Ascending aorta (tissue), 2 donors: ENCODE measurements at places on chromosomes 16 and 17.

DNA sequence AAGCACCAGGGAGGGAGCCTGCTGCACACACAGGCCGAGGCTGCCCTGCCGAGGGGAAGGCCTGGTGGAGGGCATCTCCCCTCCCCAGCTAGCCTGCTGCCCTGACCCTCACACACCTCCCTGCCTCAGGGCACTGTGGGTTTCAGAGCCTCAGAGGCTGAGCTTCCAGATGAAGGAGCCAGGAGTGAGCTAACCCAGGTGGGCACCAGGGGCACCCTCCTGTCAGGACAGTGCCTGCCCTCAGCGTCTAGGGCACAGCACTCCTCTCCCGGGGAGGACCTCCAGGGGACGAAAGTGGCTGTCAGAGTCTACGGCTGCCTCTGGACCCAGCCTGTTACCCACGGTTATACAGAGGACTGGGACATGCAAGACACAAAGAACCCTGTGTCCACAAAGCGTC, 22.8 kb upstream of the DLX4 start:
- no peaks in the 10 kb centered on the region for H3K27me3 ChIP-seq
- no peaks in the 10 kb centered on the region for H3K4me1 ChIP-seq
- no peak overlapping the region for H3K27ac ChIP-seq
- DNase-seq, result no peak
- no peak overlapping the region for H3K4me3 ChIP-seq

GRCh38 chr16:52312716-52313115, 234.2 kb downstream of the TOX3 start:
- no peak overlapping the region for H3K4me3 ChIP-seq
- H3K36me3 ChIP-seq, result no peaks in the 10 kb centered on the region
- DNase-seq, result no peak
- no peak overlapping the region for H3K27ac ChIP-seq
- H3K4me1 ChIP-seq, result no peaks in the 10 kb centered on the region

DNA sequence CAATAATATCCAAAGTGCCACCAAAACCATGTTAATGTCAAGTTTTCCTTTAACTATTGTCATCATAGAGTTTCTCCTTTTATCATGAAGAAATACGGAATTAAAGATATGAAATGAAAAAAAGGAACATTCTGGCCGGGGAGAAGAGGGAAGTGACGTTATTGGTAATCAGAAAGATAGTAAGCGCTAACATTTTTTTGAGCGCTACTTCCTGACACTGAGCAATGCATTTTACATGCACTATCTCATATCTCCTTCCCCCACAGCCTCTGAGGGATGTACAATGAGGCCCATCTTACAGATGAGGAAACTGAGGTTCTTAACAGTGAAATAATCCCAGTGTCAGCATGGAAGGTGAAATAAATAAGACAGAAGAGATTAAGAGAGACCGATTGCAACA, 410.9 kb downstream of the SOX9 start:
- no peak overlapping the region for H3K4me3 ChIP-seq
- H3K36me3 ChIP-seq, result no peaks in the 10 kb centered on the region
- H3K27me3 ChIP-seq, result no peaks in the 10 kb centered on the region
- no peaks in the 10 kb centered on the region for H3K4me1 ChIP-seq

DNA sequence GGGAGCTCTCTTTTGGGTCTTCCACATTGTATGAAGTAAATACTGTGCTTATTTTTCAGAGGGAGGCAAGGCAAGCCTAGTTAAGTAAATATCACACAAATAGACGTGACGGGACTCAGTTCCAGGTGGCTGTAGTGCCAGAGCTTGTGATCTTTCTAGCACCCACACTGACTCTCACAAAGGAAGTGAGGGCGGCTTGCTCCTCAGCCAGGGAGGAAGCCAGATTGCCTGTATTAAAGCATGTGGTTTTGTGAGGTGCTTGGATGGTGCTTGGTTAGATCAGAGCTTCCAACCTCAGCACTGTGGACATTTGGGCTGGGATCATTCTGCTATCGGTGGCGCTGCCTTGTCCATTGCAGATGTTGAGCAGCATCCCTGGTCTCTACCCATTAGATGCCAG, 80.1 kb downstream of the VAT1L start:
- no peak for DNase-seq
- peak overlapping the region; percentile 44 for H3K27ac ChIP-seq
- no peak overlapping the region for H3K4me3 ChIP-seq
- H3K4me1 ChIP-seq, result peaks cover 13% of the 10 kb centered on the region

- H3K4me1 ChIP-seq, result no peaks in the 10 kb centered on the region
- no peak overlapping the region for H3K27ac ChIP-seq
- no peak overlapping the region for H3K4me3 ChIP-seq
- DNase-seq, result no peak
These were observed 8.7 kb upstream of the UBE2G1 start for GRCh38 chr17:4375039-4375748.

- DNase-seq, result peak; percentile 72
- no peaks in the 10 kb centered on the region for H3K36me3 ChIP-seq
- no peaks in the 10 kb centered on the region for H3K27me3 ChIP-seq
These were observed 858 bp downstream of the MMD start for GRCh38 chr17:55420776-55421178.

- H3K4me1 ChIP-seq, result no peaks in the 10 kb centered on the region
- H3K4me3 ChIP-seq, result no peak overlapping the region
- no peaks in the 10 kb centered on the region for H3K27me3 ChIP-seq
- H3K27ac ChIP-seq, result no peak overlapping the region
- H3K36me3 ChIP-seq, result no peaks in the 10 kb centered on the region
These were observed 1.2 kb downstream of the SNX20 start for GRCh38 chr16:50679676-50680555.

DNA sequence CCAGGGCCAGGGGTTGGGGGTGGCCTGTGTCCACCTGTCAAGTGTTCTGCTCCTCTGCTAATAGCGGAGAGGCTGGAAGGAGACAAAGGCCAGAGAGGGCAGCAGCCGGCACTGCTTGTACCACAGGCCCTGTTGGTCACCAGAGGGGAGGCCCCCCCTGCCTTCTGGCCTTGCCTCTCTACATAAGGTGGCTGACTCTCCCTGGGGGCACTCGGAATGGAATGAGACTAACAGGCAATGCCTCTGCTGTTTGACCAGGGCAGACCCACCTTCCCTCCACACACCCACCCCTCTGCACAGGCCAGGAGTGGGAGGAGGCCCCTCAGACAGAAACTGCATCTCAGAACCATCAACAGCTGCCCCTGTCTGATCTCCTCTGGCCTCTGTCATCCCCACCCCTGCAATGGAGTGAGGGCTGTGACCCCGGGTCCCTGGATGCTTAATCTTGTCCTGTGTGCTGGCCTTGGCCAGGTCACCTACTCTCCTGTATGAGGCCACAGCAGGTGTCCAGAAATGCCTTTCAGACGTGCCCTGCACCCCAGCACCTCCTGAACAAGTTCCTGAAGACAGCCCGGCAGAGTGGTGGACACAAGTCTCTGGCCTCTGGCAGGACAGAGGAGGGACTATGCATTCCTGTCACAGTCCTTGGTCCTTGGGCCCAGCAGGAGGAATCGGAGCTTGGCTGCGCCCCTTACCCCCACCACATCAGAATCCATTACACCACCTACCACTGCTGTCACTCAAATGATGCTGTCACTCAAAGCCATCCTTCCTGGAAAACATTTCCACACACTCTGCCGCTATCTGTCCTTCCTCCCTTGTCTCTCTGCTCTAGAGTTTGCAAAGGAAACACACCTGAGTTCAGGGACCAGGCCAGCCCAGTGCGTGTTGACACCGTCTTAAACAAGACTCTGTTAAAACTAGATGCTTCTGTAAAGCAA, 107.5 kb upstream of the ZNF750 start:
- no peak overlapping the region for H3K27ac ChIP-seq
- H3K36me3 ChIP-seq, result peaks cover 23% of the 10 kb centered on the region
- no peaks in the 10 kb centered on the region for H3K4me1 ChIP-seq
- DNase-seq, result no peak

DNA sequence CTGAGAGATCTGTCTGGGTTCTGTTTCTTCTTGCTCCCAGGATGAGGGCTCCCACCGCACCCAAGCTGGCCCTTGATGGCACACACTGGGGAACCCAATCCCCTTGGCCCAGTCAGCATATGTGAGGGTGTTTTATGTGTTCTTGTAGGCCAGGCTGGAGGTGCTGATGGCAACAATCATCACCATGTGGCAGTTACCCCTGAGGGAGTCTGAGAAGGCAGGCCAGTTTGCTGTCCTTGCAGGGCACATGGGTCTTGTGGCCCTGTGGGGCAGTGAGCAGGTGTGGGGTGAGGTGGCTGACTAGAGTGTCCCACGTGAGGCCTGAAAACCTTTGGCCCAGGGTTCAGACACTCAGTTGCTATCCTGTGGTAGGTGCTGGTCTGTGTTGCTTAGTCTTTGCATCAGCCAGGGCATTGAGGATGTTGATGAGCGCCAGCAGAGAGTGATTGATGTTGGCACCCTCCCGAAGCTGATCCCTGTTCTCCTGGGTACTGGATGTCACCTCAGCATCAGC, 2183.0 kb downstream of the TP53TG3F start:
- DNase-seq, result no peak
- no peaks in the 10 kb centered on the region for H3K27me3 ChIP-seq
- no peaks in the 10 kb centered on the region for H3K36me3 ChIP-seq
- no peaks in the 10 kb centered on the region for H3K4me1 ChIP-seq

GRCh38 chr16:9331503-9331902, 240.1 kb downstream of the HAPSTR1 start:
- H3K36me3 ChIP-seq, result no peaks in the 10 kb centered on the region
- H3K27ac ChIP-seq, result no peak overlapping the region
- H3K27me3 ChIP-seq, result no peaks in the 10 kb centered on the region
- DNase-seq, result no peak
- H3K4me3 ChIP-seq, result no peak overlapping the region
- H3K4me1 ChIP-seq, result peaks cover 18% of the 10 kb centered on the region

- H3K27me3 ChIP-seq, result peaks cover 18% of the 10 kb centered on the region
- no peak overlapping the region for H3K4me3 ChIP-seq
- H3K36me3 ChIP-seq, result no peaks in the 10 kb centered on the region
- no peak for DNase-seq
- peaks cover 10% of the 10 kb centered on the region for H3K4me1 ChIP-seq
These were observed 4.5 kb upstream of the HS3ST3B1 start for GRCh38 chr17:14296166-14296910.

DNA sequence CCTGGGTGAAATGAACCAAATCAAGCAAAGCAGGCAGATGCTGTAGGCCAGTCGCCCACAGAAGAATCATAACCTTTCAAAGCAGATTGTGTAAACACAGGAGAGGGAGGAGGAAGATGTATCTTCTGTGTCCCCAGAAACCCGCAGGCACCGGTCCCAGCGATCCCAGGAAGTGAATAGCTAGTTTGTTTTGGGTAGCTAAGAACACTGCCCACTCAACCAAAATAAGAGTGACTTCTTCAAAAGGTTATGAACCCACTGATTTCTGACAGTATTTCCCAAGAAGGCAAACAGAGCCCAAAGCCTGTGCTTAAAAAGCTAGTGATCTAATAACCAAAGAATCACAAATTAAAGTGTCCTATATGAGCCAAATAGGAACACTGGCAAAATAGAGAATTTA, 67.8 kb downstream of the GRIN2A start:
- H3K4me3 ChIP-seq, result no peak overlapping the region
- no peaks in the 10 kb centered on the region for H3K36me3 ChIP-seq
- peak overlapping the region; percentile 53 for H3K27ac ChIP-seq
- peaks cover 18% of the 10 kb centered on the region for H3K4me1 ChIP-seq

GRCh38 chr17:83176623-83177583, 97.5 kb downstream of the METRNL start:
- no peaks in the 10 kb centered on the region for H3K36me3 ChIP-seq
- no peak for DNase-seq
- H3K27ac ChIP-seq, result no peak overlapping the region
- no peaks in the 10 kb centered on the region for H3K27me3 ChIP-seq

- no peaks in the 10 kb centered on the region for H3K27me3 ChIP-seq
- H3K4me1 ChIP-seq, result no peaks in the 10 kb centered on the region
- DNase-seq, result no peak
- no peaks in the 10 kb centered on the region for H3K36me3 ChIP-seq
- H3K27ac ChIP-seq, result no peak overlapping the region
- no peak overlapping the region for H3K4me3 ChIP-seq
These were observed 16.3 kb upstream of the DPEP1 start for GRCh38 chr16:89596957-89597649.

DNA sequence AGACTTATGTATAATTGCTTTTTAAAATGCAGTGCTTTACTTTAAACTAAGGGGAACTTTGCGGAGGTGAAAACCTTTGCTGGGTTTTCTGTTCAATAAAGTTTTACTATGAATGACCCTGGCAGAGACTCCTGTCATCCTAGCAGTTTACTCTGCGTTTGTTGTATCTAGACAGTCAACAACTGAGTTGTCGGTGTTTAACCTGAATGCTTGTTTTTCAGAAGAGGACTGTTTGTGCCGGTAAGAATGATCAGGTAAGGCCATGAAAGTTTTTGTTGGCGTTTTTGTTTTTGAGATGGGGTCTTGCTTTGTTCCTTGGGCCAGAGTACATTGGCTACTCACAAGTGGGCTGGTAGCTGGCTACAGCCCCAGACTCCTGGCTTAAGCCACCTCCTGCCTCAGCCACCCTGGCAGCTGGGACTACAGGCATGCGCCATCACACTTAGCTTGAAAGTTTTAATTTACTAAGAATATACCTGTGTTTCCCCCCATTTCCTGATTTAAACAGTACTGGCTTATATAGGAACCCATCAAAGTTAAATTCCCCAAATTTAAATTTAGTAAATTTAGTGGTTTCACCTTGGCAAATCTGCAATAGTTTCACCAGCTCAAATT, 11.9 kb downstream of the HERPUD1 start:
- no peaks in the 10 kb centered on the region for H3K27me3 ChIP-seq
- peaks cover 70% of the 10 kb centered on the region for H3K36me3 ChIP-seq
- no peak for DNase-seq
- peaks cover 8% of the 10 kb centered on the region for H3K4me1 ChIP-seq
- H3K4me3 ChIP-seq, result no peak overlapping the region

DNA sequence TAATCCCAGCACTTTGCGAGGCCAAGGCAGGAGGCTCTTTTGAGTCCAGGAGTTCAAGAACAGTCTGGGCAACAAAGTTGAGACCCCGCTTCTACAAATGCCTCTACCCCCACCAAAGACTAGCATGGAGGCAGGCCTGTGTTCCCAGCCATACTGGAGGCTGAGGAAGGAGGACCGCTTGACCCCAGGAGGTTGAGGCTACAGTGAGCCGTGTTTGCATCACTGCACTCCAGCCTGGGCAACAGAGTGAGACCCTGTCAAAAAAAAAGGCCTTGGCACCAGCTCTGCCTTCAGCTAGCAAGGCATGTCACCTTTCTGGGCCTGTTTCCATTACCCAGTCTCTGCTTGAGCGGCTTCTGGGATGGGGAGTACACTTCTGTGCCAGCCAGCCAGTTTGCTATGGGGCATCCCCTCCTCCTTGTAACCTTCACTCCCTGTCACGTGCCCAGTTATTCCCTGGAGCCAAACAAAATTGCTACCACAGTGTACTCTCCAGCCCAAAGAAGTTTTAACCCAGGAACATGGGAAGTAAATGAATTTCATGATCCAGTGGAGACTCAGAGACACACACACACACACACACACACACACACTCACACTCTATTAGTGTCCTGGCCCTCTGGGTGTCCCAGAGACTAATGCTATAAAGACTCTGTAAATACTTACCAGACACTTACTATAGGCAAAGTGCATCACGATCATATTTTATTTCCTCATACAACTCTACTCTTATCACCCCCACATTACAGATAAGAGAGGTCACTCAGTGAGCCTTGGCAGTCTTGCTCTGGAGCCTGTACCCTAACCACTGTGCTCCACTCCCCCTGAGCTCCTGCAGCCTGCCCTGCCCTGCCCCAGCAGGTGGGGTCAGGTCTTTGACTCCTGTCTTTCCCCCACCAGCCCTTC, 2.5 kb downstream of the CISD3 start:
- peak overlapping the region; percentile 86 for H3K27ac ChIP-seq
- peaks cover 6% of the 10 kb centered on the region for H3K36me3 ChIP-seq
- H3K4me1 ChIP-seq, result peaks cover 24% of the 10 kb centered on the region
- H3K4me3 ChIP-seq, result no peak overlapping the region
- no peaks in the 10 kb centered on the region for H3K27me3 ChIP-seq
- DNase-seq, result no peak

- no peak for DNase-seq
- peaks cover 44% of the 10 kb centered on the region for H3K4me1 ChIP-seq
- H3K27me3 ChIP-seq, result peaks cover 14% of the 10 kb centered on the region
- peak overlapping the region; percentile 55 for H3K4me3 ChIP-seq
- peaks cover 6% of the 10 kb centered on the region for H3K36me3 ChIP-seq
- H3K27ac ChIP-seq, result peak overlapping the region; percentile 99
These were observed 4.4 kb upstream of the BCL6B start for GRCh38 chr17:7018331-7018964.
